ENCODE measurements at places on chromosomes 7 and 10.
A peak's percentile ranks its signal among the peaks of the same experiment; 100 is the strongest.

GRCh38 chr7:117567781-117568180, 88.0 kb downstream of the CFTR start:
- no peak for DNase-seq

DNA sequence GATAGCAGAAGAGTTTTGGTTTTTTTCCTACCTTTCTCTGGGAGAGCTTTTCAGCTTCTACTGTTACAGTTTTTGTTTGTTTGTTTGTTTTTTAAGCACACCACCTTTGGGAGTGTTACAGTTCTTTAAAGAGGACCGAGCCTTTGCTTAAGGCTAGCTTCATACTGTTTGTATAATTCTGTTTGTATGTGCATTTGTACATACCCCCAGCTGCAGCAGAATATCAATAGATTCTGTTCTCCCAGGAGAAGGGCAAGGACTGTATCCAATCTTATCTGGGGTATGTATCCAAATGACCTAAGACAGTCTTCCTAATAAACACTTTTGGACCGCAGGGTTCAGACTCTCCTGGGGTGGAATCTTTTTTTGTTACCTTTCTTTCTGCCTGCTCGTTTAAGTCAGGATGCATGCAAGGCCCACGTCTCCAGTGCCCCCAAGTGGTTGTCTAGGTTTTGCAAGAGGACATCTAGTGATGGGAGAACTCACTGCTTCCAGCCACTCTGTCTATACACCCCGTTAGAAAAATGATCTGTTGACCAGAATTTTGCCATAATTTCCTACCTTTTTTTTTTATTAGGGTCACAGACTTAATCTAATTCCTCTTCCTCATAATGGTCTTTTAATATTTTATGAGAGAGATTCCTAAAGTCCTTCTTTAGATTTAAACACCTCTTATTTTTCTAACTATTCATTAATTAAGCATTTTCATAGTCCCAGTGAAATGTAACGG, 23.9 kb downstream of the NRF1 start:
- DNase-seq = peak; percentile 67

- DNase-seq = no peak
Measured at GRCh38 chr10:22436893-22437619, 91.8 kb downstream of the SPAG6 start.

DNA sequence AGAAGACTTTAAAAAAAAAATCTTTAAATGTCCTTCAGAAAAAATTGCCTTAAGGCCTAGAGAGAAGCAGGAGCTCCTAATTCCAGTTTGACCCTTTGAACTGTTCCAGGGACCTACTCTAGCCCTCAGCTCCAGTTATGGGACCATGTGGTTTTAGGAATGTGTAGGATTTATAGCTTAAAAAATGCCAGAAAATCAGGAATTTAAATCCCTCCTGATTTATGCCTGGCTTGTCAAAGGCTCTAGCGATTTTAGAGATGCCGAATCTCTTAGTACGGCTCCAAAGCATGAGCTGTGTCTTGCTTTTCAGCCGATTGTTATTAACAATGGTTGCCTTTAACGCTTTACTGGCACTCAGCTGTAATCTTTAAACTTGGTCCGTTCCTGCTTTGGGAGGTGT, 130.6 kb upstream of the NPVF start:
- no peak for DNase-seq

DNA sequence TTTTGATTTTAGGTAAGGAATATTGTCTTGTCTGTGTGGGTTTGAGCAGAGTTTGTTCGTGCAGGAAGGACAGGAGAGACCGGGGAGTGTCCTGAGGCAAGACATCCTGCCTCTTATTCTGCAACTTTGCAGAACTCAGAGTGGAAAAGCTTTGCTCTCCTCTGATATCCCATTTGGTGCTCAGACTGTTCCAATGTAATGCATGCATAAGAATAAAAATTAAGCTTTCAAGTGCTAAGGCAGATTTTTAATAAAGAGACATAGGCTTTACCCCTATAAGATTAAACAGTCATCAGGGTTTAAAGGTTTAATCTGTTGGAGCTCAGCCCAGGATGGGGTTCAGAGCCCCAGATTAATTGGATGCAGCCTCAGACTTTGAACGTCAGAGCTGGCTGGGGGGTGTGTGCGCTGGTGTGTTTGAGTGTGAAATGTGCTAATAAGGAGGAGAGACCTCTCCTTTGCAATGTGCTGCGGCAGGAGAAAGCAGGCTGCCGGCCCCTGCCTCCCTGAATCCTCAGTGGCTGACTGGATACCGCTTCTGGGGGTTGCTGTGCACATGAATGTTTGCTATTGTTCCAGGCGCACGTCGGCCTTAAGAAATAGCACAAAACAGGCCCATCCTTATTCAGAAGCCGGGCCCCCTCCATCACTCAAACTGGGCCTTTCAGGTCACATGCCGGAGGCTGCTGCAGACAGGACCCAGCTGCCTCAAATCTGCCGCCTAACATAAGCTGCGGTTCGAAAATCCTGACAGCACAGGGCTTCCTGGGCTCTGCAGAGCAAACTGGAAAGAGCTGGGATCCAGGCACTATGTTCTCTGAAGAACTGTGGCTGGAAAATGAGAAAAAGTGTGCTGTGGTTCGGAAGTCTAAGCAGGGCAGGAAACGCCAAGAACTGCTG, 84.1 kb upstream of the PRR15 start:
- no peak for DNase-seq

- peak; percentile 83 for DNase-seq
Measured at GRCh38 chr10:91340613-91341362, 69.4 kb upstream of the HECTD2 start.

DNA sequence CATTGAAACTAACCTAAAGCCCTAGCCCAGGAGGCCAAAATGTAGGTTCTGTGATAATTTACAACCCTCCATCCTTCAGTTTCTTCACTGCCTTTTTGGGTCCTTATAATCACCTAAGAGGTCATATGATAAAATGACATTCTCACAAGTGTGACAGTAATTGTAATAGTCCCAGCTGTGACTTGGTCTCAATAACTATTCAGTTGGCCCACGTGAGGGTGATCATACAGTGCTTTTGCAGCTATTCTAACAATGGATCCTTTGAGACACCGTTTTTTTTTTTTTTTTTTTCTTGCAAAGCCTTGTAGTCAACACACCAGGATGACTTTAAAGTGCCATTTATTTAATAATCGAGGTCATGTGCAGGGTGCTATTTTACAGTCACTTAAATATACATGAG, 760.0 kb downstream of the PHTF2 start:
- no peak for DNase-seq

DNA sequence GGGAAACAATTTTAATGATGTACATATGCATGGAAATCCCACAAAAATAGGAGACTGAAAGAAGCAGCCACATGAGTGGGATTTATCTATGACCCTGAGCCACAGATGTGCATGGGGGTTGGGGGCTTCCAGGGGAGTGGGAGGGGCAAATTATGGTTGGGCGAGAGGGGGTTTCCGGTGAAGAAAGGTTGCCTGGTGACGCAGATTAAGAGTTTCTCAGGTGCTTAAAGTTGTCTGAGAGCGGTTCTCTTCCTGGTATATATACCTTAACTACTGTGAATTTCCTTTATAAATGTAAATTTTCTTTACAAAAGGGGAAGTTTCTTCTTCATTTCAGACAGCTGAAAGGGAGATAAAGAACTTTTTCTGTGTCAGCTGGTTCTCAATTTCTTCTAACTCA, 273.6 kb upstream of the PITRM1 start:
- DNase-seq = no peak

- DNase-seq = no peak
Measured at GRCh38 chr7:22607180-22607579, 107.2 kb upstream of the STEAP1B start.

DNA sequence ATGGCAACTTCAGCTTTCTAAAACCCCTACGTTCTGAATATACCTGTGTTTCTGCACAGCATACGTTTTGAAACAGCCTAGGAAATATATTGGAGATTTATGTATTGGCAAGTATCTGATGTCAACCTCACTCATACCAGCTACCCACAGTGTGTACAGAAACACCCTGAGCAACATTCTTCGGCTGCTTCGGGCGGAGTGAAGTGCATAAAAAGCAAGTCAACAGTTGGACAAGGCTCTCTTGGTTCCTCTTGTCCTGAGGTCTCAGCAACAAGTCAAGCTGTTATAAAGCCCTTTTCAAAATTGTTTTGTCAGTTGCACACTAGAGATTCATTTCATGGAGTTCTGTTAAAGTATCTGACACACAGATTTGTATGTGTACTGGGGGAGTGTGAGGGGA, 40.0 kb upstream of the PAPSS2 start:
- DNase-seq = no peak

Data from SW 1271 (cell line).